ENCODE measurements at places on chromosomes 5 and 9. TPM values are rescaled to one million over a fixed set of nuclear protein-coding genes. Genes with fewer than 3 reads are reported as not detected.

The ESM1 gene
- total RNA-seq = 0.43 TPM

DNA sequence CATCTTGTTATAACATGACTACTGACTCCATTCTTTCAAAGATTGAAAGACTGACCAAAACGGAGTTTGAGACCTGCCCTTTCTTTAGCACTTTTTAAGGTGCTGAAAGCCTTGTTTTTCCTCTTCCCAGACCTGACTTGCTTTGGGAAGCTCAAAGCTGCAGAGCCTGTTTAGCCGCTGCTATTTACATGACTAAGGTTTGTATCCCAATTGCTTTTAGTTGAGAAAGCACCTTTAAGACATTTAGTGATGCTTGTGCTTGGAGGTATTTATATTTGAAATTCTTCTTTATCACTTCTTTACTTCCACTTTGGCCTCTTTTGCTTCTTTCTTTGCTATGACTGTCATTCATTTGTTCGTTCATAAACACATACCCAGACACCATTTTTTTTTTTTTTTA, 182.6 kb upstream of the ELL2 start:
- no peaks in the 10 kb centered on the region for H3K27me3 ChIP-seq
- no peak overlapping the region for H3K4me3 ChIP-seq
- no peaks in the 10 kb centered on the region for H3K4me1 ChIP-seq
- no peak for DNase-seq
- H3K27ac ChIP-seq = no peak overlapping the region

DNA sequence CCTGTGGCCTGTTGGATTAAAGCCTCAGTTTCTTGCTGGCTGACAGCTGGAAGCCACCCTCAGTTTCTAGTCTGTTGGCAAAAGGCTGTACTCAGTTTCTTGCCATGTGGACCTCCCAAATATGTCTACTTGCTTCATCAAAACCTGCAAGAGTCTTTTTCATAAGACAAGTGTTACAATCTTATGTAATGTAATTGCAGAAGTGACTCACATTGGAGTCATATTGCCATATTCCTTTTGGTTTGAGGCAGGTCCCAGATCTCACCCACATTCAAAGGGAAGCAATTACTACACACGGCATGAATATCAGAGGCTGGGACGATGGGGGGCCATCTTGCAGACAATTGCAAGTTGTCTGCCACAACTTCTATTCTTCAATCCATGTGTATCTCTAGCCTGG, 286.7 kb upstream of the IL12B start:
- H3K27me3 ChIP-seq = no peaks in the 10 kb centered on the region
- no peaks in the 10 kb centered on the region for H3K36me3 ChIP-seq
- no peak overlapping the region for H3K4me3 ChIP-seq
- no peak overlapping the region for H3K27ac ChIP-seq
- H3K4me1 ChIP-seq = no peaks in the 10 kb centered on the region
- DNase-seq = no peak

The DMRTA1 gene
- total RNA-seq = not detected

DNA sequence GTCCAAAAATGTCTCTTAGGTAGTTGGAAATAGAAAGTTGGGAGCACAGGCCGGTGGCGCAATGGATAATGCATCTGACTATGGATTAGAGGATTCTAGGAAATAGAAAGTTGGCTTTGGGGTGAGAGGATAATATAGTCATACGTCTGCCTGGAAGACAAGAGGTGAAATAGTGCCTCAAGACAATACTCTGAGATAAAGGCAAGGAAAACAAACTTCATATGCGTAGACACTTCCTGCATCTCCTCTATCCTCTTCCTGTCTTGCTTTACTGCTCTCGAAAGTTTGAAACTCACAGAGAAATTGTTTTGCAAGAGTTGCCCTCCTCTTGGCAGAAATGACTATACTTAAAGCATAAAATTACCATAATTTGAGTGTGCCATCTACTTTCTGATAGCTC, 153.2 kb upstream of the FBXL7 start:
- no peaks in the 10 kb centered on the region for H3K4me1 ChIP-seq
- no peak overlapping the region for H3K27ac ChIP-seq
- no peak for DNase-seq
- H3K36me3 ChIP-seq = no peaks in the 10 kb centered on the region
- no peaks in the 10 kb centered on the region for H3K27me3 ChIP-seq

DNA sequence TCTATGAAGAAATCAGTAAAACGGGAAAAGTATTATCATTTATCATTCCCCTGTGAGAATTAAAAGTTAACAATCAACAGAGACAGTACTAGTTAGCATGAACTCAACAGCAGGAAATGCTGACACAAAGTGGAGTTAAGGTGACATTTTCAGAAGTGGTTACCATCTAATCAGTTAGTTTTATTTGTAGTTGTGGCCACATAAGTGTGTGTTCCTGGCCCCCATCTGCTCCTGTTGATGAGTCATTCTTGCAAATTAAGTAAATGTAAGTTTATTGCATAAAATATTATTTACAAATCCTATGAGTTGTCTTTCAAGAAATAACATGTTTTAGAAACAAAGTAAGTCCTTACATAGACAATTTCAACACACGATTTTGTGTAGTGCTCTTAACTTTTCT, 8.9 kb upstream of the BNC2 start:
- no peaks in the 10 kb centered on the region for H3K27me3 ChIP-seq
- no peaks in the 10 kb centered on the region for H3K36me3 ChIP-seq
- DNase-seq = no peak
- no peak overlapping the region for H3K27ac ChIP-seq
- H3K4me3 ChIP-seq = no peak overlapping the region

All from T-cell (primary cell).